ENCODE measurements at places on chromosomes 7 and 10. TPM values are rescaled to one million over a fixed set of nuclear protein-coding genes. Genes with fewer than 3 reads are reported as not detected.

Gene CRYGN
- total RNA-seq, result not detected

Gene IFIT1
- total RNA-seq, result 0.09 TPM

Gene NAPEPLD
- 9.6 TPM for total RNA-seq

Gene STEAP4
- total RNA-seq, result 0.48 TPM

Gene SPDYE2
- not detected for total RNA-seq

Gene CHAT
- 2.2 TPM for total RNA-seq

Gene HOXA9
- not detected for total RNA-seq

Gene CHN2
- total RNA-seq, result 0.73 TPM

Gene TSPAN13
- total RNA-seq, result 2.0 TPM

Gene HELLS
- total RNA-seq, result 230 TPM

Gene SYT15
- 1.5 TPM for total RNA-seq

Gene PNLIP
- total RNA-seq, result not detected

Gene PAPSS2
- 0.21 TPM for total RNA-seq

Gene PRPS1L1
- total RNA-seq, result not detected

Gene TSPAN15
- 0.55 TPM for total RNA-seq

Gene ZNF804B
- not detected for total RNA-seq

Gene NACAD
- total RNA-seq, result 0.30 TPM

Gene DKK1
- total RNA-seq, result not detected

All from activated T-helper 2 cell treated with anti-CD3 and anti-CD28 coated beads, Interferon-gamma antibody, Interleukin-2, Interleukin-4, amounts not matched to agents 10 μg/mL and 5 μg/mL and 100 μg/mL, durations not matched to agents 14 hours and 24 hours and 36 hours (primary cell).